ENCODE measurements at places on chromosomes 16 and 17. TPM values are rescaled to one million over a fixed set of nuclear protein-coding genes. Genes with fewer than 3 reads are reported as not detected.

- DNase-seq: no peak
These were observed 19.1 kb downstream of the PRR11 start for GRCh38 chr17:59174671-59175070.

- no peak for DNase-seq
These were observed 128.5 kb downstream of the PARN start for GRCh38 chr16:14501331-14502255.

Gene CEP20
- 22.4 TPM for total RNA-seq

- no peak for DNase-seq
These were observed 164.0 kb downstream of the LAT start for GRCh38 chr16:29148867-29149272.

Gene SETD6
- 3.7 TPM for total RNA-seq

- DNase-seq: no peak
These were observed at the start of gene KRT13 for GRCh38 chr17:41505007-41505808. Gene KRT13 (minus strand): TSS chr17:41505612. CDS start chr17:41505550, 62 bp downstream.

Gene FAM117A
- total RNA-seq: 4.0 TPM

GRCh38 chr17:42584880-42585279, 7.4 kb upstream of the PSMC3IP start:
- DNase-seq: no peak

DNA sequence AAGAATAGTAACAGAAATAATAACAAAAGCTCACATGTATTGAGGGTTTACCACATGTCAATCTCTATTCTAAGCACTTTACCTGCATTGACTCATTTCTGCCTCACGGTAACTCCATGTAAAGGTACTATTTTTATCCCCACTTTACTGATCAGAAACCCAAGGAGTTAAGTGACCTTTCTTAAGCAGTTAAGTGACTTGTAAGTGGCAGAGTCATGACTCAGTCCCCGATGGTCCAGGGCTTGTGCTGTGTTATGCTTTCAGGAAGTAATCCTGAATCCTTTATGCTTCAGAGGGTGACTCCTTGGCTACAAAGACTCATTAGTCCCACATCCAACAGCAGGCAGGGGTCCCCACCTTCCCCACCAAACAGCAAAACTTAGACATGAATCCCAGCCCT, 66.5 kb downstream of the MRM1 start:
- DNase-seq: no peak

Gene CACNA1G
- total RNA-seq: not detected

DNA sequence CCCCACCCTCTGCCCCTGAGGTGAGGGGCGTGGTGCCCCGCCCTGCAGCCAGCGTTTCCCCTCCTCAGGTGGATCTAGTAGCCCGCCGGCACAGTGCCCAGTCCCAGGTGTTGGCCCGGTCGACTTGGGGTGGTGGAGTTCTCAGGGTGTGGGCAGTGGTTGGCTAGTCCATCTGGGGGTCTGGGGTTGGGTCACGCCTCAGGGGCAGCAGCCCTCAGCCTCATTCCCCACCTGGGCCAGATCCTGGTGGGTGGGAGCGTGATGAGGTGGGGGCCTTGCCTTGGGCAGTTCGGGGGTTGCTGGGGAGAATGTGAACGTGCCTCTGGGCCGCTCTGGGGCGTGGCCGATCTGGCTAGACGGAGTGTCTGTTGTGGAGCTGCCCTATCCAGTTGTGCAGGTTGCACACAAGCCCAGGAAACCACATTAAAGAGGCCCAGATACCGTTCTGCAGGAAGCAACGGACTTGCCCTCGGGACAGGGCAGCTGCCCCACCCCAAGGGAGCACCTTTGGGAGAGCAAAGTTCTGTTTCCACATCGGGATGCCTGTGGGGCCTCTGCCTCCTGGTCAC, 32.0 kb downstream of the GSE1 start:
- no peak for DNase-seq
